Stimulated activated CD8-positive, alpha-beta memory T cell treated with anti-CD3 and anti-CD28 coated beads, Interleukin-4, amount 100 ng/mL, for 1 hour (primary cell): ENCODE measurements at places on chromosomes 6 and 20.

DNA sequence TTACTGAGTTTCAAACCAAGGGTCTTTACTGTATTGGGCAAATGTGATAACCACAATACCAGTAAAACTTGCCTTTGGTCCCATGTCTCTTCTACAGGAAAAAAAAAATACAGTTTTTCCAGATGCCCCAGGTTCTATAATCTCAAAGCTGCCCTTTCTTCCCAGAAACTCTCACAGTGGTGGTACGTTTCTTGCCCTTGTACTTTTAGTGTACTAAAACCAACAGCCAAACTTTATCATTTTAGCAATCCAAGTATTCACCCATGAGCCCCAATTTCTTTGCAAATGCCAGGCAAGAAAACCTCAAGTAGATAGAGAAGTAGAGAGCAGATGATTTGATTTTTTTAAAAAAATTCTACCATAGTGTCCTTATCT lies 157.8 kb downstream of the OR2B2 start:
- no peak for DNase-seq

- DNase-seq: no peak
These were observed 184.5 kb upstream of the TCF21 start for GRCh38 chr6:133704371-133704770.

- DNase-seq: no peak
These were observed 17.5 kb upstream of the ZSCAN9 start for GRCh38 chr6:28207510-28208110.

DNA sequence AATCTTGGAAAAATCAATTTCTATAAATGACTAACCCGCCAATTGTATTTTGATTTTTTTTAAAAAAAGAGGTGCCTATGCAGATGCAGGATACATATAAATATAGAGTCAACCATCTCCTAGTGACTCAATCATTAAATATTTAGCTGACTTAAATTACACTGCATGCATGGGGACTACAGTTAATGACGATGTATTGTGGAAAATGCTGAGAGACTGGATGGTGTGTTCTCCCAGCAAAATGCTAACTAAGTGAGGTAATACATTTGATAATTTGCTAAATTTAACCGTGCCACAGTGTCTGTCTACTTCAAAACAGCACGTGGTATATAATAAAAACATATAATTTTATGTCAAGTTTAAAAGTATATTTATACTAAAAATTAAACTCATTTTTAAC lies 341.6 kb downstream of the PRKN start:
- DNase-seq: no peak

DNA sequence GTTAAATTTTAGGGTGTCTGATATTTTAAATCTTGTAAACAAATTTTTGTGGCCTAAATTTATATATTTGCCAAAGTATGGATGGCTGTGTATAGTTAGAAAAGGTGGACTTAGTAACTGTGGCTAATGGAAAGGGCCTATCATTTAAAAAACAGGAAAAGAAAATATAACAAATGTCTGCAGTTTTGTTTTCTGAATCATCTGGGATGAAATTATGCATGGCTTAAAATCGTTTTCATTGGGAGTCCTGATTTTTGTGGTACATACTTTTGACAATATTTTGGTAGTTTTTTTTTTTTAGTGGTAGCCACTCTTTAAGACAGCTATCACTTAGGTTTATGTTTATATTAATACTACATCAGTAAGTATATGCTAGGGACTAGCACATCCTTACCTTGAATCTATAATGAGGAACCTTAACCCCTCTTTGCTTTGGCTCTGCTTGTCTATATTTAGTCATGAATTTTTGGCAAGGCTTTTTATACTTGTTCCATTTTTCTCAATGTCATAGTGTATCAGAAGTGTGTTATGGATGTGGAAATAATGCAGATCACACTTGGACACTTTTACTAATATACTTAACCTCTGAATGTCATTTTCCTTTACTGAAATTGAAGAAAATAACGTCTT lies 5.6 kb downstream of the ARID1B start:
- DNase-seq: no peak

GRCh38 chr6:103335412-103335811 lies 1524.3 kb downstream of the HACE1 start:
- DNase-seq: no peak

- DNase-seq: no peak
These were observed 2.4 kb upstream of the DBNDD2 start for GRCh38 chr20:45405571-45406259.

DNA sequence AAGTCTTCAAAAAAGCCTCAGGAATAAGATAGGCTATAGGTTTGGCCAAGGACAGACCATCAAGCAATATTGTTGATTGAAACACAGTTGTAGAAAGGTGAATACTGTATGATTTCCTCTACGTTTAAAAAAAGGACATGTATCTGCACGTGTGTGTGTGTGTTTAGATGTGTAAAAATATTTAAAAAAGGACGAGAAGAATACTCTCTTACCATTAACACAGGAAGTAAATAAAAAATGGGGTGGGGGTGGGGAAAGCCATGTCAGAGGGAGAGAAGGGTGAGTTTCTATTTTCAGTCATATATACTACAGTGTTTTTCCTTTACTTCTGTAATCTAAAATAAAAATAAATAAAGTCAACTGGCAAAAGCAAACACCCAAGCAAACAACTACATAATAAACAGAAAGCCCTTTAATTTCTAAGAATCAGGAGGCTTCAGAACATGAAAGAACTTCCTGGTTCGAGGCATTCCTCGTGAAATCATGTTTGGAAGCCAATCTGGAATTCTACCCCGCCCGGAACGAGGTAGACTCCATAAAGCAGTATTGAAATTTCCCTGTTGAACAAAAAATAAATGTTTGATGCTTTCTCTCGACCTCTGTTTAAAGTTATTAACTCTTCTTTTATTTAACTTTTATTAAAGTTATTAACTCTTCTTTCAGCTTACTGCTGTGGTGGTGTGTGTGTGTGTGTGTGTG lies 158.1 kb upstream of the ZNF217 start:
- no peak for DNase-seq

DNA sequence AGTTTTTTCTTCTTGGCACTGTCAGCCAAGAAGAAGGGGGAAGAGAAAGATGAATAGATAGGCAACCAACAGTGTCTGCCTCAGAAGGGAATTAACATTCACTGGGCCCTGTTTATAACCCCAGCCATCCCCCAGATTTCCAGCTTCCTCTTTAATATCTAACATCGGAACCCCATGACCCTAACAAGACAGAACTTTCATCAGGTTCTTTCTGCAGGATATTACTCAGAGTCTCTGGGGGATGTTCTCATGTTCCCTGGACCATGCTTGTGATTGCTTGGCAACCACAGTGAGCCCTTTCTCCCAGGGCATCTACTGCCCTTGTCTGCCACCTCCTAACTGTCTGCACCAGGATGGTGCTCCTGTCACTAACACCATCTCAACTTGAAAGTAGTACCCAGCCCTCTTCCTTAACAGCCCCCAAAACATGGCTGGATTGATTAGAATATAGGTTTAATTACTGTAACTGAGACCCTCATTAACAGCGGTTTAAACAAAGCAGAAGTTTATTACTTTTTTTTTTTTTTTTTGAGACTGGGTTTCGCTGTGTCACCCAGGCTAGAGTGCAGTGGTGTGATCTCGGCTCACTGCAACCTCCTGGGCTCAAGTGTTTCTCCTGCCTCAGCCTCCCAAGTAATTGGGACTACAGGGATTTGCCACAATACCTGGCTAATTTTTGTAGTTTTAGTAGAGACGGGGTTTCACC lies 12.0 kb upstream of the PTPN1 start:
- no peak for DNase-seq

DNA sequence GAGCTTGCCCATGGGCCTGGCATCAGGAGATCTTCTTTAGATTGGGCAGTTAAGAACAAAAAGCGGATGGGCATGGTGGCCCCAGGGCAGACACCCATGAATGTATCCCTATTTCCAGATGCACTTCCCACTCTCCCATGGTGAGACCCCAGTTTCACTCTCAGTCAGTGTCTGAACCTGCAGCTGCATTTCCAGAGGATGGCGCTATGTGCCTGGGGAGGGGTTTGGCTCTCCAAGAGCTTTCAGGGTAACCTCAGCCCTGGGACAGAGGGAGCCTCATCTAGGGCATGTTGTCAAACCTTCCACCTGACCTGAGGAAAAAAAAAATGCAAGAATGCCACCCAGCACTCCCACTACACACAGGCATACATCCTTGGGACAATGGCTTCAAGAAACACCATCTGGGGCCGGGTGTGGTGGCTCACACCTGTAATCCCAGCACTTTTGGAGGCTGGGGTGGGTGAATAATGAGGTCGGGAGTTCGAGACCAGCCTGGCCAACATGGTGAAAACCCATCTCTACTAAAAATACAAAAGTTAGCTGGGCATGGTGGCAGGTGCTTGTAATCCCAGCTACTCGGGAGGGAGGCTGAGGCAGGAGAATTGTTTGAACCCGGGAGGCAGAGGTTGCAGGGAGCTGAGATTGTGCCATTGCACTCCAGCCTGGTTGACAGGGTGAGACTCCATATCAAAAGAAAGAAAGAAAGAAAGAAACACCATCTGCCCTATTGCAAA lies 1.9 kb downstream of the CST9L start:
- no peak for DNase-seq

DNA sequence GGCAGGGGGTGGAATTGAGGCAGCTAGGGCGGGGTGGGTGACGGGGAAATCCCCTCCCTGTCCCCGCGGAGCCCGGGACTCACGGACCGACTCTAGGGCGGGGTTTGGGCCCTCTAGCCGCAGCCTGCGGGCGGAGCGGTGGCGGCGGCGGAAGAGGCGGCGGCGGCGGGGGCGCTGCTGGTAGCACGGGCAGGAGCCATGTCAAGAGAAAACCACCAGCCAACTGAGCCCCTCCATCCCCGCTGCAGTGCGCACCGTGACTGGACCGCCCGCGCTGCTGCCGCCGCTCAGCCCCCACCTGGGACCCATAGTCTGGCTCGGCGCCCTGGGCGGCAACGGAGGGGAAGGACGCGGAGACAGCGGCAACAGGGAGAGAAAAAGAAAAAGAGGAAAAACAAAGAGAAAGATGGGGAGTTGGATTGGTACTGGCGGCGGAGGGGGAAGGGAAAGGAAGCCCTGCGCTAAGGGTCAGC lies 1.2 kb upstream of the C6orf62 start:
- DNase-seq: peak; percentile 56

DNA sequence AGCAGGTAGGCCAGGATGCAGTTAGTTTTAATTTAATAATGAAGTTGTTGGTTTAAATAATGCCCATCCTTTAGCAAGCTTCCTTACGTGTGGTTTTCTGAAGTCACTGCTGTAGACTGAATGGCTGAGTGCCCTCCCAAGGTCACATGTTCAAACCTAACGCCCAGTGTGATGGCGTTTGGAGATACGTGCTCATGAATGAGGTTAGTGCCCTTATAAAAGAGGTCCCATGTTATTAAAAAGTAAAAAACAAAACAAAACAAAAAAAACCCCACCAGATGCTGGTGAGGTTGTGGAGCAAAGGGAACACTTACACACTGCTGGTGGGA lies 16.3 kb downstream of the LRP11 start:
- no peak for DNase-seq

GRCh38 chr6:22737331-22737730 lies 168.0 kb downstream of the HDGFL1 start:
- DNase-seq: no peak

DNA sequence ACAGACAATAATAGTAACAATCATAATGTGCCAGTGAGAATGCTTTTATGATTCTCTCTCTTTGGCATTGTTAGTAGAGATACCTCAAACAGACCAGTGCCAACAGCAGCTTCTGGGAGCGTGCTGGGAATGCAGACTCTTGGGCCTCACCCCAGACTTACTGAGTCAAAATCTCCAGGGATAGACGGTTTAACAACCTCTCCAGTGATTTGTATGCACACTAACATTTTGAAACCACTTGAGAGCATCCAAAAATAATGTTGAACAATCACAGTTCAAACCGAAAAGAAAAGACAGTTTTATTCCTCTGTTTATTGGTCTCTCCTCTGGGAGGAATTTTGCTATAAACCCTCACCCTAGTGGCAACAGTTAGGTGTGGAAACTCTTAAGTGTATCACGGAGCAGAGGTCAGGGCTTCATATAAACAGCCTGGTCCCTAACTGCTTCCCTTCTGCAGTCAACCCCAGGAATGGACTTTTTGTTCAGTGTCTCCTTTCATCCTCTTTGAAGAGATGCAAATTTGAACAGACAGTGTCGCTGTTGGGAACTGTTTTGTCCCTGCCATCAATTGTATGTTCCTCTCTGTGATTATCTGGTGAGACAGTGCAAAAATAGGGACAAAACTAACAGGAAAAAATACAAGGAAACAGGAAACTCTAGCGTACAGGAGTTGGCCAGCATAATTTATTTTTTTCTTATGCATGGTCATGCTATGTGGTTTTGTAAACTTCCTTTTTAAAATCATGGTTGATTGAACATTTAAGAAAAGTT lies 162.4 kb upstream of the BTBD3 start:
- no peak for DNase-seq

GRCh38 chr20:4973330-4974097 lies 27.8 kb downstream of the SLC23A2 start:
- DNase-seq: no peak

DNA sequence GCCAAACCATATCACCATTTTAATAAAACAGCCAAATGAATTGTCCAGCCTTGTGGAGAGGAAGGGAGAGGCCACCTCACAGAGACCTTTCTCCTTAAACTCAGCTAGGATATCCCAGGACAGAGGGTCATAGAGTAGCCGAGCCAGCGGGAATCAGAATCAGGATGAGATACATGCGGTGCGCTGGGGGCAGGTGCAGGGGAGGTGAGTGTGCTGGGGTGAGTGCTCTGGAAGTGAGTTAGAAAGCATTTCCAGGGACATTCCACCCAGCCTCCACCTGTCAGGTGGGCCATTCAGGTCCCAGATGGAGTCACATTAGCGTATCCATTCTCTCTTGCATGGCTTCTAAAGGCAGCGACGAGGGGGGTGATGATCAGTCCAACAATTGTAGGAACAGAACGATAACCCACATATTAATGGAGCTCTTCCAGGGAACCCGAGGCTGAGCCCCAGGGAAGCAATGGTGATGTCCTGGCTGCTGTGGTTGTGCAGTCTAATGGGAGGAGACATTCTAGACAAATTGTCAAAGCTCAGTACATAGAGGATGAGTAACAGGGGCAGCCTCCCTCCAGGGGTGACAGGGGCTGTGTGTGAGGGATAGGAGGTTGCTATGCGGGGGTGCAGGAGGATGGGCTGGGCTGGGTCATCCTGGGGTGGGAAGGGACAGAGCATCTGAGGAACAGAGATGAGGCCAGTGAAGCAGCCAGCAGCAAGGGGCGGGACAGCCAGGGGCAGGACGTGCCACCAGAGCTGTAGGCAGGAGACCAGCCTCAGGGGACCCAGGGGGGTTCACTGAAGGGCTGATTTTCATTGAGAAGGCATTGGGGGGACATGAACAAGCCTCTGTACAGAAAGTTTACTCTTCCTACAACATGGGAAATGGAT lies 88.7 kb upstream of the FRMD1 start:
- DNase-seq: no peak

DNA sequence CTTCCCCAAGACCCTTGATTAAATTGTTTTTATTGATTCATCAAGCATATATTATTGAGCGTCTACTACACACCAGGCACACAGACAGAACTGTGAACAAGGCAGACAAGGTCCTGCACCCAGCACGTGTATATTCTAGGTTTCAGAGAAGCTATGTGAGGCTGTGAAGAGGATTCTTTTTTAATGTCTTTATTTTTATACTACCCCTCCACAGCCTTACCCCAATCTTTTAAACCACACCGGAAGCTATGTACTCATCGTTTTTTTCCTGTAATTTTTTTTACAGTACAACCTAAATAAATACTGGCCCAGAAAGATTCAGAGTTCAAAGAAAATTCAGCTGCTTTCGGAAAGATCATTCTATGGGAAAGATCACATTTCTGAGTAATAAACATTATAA lies 10.0 kb downstream of the SGK1 start:
- DNase-seq: no peak
